Fibroblast of skin of back (primary cell): ENCODE measurements at places on chromosomes 3 and 15.

GRCh38 chr15:92810418-92811138, 89.5 kb upstream of the CHD2 start:
- DNase-seq, result peak; percentile 78

DNA sequence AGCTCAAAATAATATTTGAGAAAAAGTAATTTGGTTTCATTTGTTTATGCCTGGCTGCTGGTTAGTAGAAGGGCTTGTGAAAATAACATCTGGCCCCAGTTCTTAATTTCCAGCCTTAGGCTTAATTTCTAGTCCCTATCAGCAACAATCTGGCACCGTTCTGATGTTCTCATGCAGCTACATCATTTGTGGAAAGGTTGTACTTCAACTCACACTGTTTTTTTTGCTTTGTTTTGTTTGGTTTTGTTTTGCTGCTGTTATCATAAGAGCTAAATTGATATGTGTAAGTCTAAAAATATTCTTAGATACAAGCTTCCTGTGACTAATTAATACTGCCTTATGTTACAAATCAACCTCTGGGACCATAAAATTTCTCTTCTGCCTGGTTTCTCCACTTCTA, 8.9 kb downstream of the CPA3 start:
- DNase-seq, result no peak

GRCh38 chr3:28948685-28949084, 332.2 kb upstream of the RBMS3 start:
- peak; percentile 44 for DNase-seq

DNA sequence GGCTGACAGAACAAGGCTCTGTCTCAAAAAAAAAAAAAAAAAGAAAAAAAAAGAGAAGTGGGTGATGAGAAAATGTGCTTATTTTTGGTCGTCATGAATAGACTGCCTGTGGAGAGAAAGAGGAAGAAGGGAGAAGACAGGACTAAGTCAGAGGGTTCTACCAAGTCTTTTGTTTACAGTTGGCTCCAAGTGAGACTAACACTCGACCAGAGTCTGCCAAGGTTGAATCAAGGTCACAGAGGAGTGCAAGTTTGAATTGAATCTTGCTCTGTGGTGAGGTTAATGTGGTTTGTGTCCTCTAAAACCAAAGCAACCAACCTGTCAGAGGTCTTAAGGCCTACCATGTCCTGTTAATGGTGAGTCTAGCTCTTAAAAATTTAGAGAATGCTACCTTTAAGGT, 334.1 kb upstream of the GRM7 start:
- DNase-seq, result no peak
